ENCODE measurements at places on chromosomes 3 and 15.

DNA sequence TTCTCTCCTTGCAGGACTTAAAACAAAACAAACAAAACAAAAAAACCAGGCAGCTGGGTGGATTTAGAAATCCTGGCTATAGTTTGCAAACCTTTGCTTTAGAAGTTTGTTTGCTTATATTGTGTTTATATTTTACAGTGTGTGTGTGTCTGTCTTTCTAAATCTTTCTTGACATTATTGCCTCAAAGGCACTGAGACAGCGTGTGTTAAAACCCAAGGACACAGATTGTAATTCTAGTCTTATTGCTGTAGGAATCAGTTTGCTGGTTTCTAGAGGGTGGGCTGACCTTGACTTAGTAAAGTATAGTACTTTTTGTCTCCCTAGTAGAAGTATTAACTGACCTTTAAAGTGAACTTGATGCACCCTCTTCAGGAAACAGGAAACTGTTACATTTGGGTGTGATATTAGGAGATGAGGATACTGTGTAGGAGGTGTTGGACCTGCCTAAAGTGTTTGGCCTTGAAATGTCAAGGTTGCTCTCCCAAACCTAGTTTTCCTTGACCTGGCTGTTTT lies 71.0 kb downstream of the TCF12 start:
- DNase-seq, result no peak

GRCh38 chr3:124117486-124117885 lies 125.6 kb upstream of the ROPN1 start:
- no peak for DNase-seq

GRCh38 chr3:16066975-16067374 lies 107.5 kb upstream of the GALNT15 start:
- no peak for DNase-seq

DNA sequence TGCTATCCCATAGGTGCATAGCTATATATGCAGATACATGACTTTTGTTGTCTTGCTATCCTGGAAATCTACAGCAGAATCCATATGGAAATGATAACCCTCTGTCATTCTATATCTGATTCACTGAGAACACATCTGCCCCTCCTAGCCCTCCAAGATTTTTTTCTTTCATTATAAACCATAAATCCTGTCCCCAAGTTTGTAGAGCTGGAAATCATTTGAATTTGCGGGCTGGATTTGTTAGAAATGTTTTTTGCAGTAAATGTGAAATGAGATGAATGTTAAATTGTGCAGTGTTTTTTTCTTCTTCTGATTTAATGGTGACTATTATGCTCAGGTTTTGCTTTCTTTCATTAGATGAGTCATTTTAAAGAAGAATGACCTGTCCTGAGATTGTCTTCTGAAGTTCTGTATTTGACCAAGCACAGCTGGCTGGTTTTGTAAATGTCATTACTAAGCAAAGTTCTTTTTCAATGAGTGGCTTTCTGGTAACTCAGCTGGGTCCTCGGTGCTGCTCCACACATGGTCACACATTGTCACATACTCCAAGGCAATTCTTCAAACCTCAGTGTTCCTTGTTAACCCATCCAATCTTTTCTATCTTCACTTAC lies 25.3 kb upstream of the ABHD17C start:
- DNase-seq, result no peak

- no peak for DNase-seq
Observed at GRCh38 chr3:4233488-4233887, 69.7 kb upstream of the SETMAR start.

DNA sequence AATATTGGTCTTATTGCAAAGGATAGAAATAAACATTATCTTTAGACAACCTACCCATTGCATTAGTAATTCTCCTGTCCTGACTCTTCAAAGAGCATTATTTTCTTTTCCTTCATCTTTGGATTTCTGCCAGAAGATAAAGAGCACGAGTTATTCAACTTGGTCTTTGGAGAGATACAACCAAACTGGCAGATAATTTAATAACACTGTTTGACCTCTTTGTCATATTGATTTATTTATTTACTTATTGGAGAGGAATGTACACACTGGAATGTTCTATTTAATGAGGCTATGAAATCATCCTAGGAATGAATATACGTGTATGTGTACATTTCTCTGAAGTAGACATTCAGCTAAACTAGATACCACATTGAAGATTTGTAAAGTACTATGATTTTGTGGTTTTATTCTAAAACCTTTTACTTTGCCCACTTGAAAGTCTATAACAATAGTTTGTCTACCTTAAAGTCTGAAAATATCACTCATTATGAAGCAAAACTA lies 462.1 kb downstream of the C3orf38 start:
- no peak for DNase-seq

DNA sequence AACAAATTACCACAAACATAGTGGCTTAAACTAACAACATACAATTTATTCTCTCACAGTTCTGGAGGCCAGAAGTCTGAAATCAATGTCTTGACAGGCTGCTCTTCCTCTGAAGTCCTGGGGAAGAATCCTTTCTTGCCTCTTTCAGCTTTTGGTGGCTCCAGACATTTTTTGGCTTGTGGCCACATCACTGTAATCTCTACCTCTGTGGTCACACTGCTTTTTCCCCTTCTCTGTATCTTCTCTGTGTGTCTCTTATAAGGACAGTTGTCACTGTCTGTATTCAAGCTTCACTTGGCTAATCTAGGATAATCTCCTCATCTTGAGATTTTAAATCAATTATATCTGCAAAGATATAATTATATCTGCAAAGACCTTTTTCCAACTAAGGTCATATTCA lies 80.3 kb upstream of the ABHD2 start:
- no peak for DNase-seq

GRCh38 chr3:101976473-101976872 lies 127.2 kb downstream of the NFKBIZ start:
- DNase-seq, result no peak

DNA sequence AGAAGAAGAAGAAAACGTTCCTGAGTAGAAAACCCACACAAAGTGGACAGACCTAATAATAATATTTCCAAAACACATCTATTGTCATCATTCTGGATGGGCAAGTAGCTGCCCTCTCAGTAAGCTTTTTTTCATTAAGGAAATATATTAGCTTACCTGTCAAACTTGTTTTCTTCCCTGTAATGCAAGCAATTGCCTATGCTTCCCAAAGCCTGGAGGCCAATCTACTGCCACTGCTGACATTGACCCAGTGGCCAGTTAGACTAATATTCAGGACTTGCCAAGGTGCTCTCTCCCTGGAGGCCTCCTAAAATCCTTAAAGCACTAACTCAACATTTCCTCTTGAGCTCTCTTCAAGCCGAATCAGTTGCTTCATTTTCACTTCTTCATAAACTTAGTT lies 86.7 kb downstream of the TAMM41 start:
- no peak for DNase-seq

- no peak for DNase-seq
Observed at GRCh38 chr15:80854104-80854503, 74.9 kb downstream of the CEMIP start.

DNA sequence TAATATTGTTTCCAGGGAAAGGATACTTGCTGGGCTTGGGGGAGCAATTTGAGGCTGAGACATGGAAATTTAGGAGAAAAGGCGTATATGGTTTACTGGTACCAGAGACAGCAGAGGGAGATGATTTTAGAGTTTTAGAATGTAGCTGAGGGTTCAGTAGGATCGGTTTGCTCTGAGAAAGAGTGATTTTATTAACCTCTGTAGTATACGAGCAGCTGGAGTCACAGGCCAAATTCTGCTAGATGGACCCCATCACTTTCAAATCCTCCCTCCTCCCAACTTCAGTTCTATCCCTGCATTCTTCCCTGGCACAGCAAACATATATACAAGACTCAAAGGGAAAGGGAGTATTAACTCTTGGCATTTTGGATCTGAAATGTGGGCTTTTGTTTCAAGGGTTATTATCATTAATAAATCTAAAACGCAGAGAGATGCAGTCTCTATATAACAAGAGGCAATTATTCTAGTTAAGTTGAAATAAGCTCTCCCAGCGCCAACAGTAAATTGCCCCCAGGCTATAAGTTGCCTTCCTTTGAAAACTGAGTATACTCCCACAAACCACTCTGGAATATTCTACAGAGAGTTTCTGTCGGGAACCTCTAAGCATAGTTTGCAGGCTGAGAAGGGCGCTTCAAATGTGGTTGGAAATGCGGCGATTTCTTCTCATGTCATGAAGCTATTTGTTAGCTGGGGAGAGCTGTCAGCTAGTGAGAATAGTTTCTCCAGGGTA lies 5.4 kb downstream of the CRABP1 start:
- no peak for DNase-seq

GRCh38 chr15:95758451-95758850 lies 572.0 kb upstream of the NR2F2 start:
- DNase-seq, result no peak

DNA sequence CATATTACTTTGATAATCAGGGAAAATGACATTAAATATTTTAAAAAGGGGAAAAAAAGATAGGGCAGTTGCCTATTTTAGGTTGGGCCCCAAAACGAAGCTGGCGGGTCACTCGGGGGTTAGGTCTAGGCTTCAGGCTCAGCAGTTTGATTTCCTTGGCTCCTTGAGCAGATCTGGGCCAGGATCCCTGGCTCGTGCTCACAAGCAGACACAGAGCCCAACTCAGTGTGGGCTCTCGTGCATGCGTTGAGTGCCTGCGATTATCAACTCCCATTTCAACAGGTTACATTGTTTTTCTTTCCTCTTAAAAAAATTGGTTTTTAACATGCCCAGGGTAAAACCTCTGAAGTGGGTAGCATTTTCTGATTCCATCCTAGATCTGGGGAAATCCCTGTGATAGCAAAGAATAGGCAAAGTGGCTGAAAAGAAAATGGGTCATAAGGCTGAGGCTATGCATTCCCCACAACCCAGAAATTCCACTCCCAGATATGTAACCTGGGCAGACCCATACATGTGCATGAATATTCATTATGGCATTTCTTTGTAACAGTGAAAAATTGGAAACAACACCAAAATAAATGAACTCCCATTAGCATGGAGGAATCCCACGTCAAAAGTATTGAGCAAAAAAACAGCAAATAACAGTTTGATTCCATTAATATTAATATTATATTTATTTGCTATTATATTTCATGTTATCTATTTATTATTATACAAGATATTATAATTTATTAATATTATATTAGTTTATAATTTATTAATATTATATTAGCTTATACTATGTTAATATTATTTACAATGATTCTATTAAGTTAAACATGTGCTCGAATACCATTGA lies 27.8 kb downstream of the FAM43A start:
- no peak for DNase-seq

DNA sequence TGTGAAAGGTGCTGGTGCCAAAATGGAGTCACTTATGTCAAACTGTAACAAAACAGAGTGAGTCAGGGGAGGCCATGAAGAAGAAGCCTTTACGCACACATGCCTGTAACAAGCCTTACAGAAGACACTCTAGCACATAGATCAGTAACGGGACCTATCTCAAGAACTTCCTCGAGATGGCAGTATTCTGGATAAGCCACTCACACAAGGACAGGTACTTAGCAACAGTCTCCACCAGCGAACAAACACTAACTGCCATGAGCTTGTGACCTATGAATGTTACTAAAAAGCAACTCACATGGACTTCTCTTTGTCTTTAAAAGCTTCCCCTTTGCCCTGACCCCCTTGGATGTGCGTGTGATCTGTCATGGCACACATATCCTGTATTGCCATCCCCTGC lies 235.1 kb downstream of the CD47 start:
- DNase-seq, result no peak

- no peak for DNase-seq
Observed at GRCh38 chr3:38142959-38143358, 4.5 kb downstream of the MYD88 start.

- DNase-seq, result no peak
Observed at GRCh38 chr3:167372138-167372537, 8.0 kb downstream of the ZBBX start.

DNA sequence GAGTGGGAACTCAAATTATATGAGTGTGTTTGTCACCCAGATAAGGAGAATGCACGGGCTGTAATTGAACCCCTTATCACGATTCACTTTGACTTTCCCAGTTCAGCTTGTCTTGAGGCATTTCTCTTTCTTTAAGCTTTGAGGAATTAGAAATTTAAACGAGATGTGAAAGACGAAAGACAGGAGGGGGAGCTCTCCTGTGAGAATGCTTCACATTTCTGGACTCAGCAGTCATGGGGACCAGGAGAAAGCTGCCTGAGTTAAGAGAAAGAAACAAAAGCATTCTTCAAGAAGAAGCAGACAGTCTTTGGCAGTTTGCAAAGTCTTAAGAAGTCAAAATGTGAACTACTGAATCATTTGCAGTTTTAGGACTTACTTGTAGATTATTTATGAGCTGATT lies 205.6 kb downstream of the NECTIN3 start:
- no peak for DNase-seq
